Stimulated activated CD4-positive, alpha-beta T cell treated with anti-CD3 and anti-CD28 coated beads, TNF-alpha, amount 100 ng/mL, for 48 hours (primary cell): ENCODE measurements at places on chromosomes 6 and 20.

- no peak for DNase-seq
These were observed 983 bp upstream of the KCNQ5 start for GRCh38 chr6:72620871-72621290.

GRCh38 chr20:19749618-19750071 is 8.4 kb upstream of the RIN2 start:
- no peak for DNase-seq

DNA sequence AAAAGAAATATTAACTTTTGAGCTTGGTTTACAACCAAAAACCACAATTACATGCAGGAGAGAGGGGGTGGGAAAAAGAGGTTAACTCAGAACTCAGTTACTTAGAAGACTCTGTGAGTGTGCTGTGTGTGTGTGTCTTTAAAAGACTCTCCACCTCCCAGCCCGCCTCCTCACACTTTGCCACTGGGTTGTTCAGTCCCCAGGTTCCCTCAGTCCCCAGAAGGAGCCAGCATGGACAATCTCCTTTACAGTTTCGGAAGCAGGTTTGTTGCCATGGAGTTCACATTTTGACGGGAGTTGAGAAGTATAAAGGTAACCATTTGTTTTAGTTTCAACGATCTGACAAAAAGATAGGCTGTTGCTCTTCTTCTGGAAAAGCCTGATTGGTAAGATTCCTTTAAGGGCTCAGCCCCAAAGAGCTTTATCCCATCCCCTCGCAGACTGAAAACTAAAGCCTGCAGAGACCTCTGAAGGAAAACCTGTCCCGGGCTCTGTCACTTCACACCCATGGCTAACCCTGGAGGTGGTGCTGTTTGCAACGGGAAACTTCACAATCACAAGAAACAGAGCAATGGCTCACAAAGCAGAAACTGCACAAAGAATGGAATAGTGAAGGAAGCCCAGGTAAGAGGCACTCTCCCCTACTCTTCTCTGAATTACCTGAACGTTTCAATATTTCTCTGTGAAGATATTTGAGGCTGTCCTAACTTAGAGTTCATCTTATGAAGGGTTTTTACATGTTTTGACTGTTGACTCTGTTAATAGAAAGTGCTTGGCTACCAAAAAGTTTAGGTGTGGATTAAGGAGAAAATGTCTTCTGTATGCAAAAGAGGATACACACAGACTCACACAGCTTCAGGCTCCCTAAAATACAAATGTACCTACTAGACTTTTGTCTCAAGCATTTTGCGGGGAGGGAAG is at the start of gene SPTLC3:
SPTLC3 (plus strand) TSS at position 212 of the 921 bp plus-strand sequence; CDS start at position 508, 296 bp downstream.
- DNase-seq = no peak

DNA sequence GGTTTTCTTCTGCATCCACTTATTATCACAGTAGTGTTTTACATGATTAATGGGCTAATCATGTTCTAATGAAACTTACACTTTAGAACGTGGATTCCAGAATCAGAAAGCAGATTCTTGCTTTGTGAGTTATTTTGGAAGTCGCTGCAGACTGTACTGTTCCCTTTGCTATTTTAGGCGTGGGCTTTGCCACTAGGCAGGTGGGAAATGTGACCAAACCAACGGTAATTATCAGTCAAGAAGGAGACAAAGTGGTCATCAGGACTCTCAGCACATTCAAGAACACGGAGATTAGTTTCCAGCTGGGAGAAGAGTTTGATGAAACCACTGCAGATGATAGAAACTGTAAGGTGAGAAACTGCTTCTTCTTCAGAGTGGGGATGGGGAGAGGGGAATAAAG is 598 bp downstream of the FABP7 start:
- DNase-seq = no peak

GRCh38 chr20:52972190-52972937 is at the start of gene TSHZ2:
TSHZ2 (plus strand) TSS chr20:52972358; CDS start chr20:52973294, 936 bp downstream.
- no peak for DNase-seq

DNA sequence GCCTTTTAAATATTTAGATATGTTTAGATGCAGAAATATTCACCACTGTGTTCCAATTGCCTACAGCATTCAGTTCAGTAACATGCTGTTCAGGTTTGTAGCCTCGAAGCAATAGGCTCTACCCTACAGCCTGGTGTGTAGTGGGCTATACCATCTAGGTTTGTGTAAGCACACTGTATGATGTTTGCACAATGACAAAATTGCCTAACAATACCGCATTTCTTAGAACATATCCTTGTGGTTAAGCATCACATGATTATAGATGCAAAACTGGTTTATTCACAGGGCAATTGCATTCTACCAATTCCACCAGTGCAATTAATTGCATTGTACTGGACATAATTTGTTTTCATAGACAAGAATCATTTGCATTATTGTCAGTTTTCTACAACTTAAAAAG is 7.9 kb upstream of the SLC22A16 start:
- no peak for DNase-seq

DNA sequence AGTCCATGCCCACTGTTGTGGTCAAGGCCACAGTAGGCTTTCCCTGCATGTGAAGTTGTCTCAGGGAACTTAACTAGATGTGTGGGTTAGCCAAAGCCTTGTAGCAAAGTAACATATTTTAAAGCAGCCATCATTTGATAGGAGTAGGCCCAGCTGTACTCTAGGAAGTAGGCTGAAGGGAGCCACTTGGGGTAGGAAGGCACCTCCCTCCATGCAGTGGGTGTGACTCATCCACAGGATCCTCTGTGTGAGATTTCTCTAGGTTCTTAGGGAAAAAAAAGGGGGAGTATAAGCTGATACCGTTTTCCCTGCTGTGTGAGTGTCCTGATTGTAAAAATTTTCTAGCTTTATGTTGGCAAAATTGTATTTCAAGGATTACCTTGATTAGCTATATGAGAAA is 44.7 kb downstream of the VAPB start:
- DNase-seq = no peak

DNA sequence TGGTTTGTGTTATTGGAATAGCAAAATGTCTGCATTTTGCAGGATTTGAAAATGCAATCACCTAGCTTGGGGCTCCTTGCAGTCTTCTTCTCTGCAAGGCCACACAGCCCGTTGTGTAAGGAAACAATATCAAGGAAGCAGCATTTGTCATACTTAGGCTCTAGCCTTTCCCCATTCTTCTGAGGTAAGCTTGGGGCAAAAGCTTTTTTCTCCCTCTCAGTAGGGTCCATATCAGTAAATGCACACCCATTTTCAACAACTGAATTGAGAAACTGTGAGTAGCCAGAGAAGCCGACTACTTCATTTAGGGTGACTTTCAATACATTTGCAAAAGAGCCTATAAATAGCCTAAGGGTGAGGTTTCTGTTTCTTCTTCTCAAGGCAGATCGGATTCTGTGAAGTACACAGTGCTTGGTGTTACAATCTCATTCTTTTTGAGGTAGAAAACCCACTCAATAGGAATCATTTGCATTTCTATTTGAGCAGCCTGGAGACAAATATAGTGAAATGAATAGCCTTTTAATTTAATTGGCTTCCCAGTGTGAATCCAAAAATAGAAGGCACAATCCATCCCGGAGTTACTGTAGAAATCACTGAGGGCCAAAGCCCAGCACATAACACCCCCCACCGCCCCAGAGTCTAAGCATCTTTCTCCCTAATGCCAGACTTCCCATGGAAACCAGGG is 61.8 kb downstream of the BTBD3 start:
- no peak for DNase-seq

DNA sequence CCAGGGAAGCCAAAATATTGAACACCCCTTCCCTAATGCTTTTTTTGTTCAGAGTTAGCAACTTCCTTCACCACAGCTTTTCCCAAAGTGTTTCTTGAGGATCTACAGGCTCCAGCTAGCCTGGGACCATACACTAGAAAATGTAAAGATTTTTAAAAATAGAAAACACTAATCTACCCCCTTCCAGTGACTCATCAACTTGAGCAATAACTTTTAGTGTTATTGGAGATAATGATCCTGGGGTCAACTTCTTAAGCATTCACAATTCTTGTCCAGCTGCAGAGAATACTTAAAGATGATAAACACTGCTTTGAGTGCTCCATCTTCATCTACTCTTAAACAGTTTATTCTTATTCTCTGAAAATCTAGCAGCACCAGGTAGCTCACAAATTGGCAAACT is 131.6 kb downstream of the COL9A1 start:
- no peak for DNase-seq

GRCh38 chr20:42082611-42083010 is 464.4 kb upstream of the CHD6 start:
- DNase-seq = no peak

GRCh38 chr6:158039178-158039557 is 57.5 kb downstream of the SYNJ2 start:
- DNase-seq = no peak

DNA sequence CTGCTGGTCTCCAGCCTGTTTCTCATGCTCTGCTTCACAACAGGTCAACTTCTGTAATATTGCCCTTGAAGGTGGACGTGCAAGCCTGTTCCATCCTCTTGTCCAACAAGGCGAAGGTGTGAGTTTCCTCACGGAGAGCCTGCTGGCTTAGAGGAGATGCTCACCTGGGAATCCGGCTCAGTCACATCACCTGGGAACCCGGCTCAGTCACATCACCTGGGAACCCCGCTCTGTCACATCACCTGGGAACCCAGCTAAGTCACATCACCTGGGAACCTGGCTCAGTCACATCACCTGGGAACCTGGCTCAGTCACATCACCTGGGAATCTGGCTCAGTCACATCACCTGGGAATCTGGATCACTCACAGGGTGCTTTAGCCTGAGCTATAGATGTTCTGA is 230.1 kb downstream of the ERMARD start:
- DNase-seq = no peak
